ENCODE measurements at places on chromosomes 16 and 17. TPM values are rescaled to one million over a fixed set of nuclear protein-coding genes. Genes with fewer than 3 reads are reported as not detected.

Gene PERCC1
- total RNA-seq, result not detected

Gene SPEM2
- total RNA-seq, result not detected

Gene NECAB2
- total RNA-seq, result 0.81 TPM

Gene CCL3
- not detected for total RNA-seq

Data from Caki2 (cell line).